ENCODE measurements at places on chromosomes 2 and 18.

- H3K27me3 ChIP-seq: no peaks in the 10 kb centered on the region
- H3K4me1 ChIP-seq: no peaks in the 10 kb centered on the region
- no peaks in the 10 kb centered on the region for H3K36me3 ChIP-seq
- DNase-seq: no peak
- no peak overlapping the region for H3K4me3 ChIP-seq
Observed at GRCh38 chr18:33741760-33742159, 163.7 kb downstream of the ASXL3 start.

GRCh38 chr2:152875701-152876695 lies 157.6 kb downstream of the ARL6IP6 start:
- H3K4me1 ChIP-seq: no peaks in the 10 kb centered on the region
- H3K27ac ChIP-seq: no peak overlapping the region
- no peaks in the 10 kb centered on the region for H3K27me3 ChIP-seq
- H3K36me3 ChIP-seq: no peaks in the 10 kb centered on the region
- no peak overlapping the region for H3K4me3 ChIP-seq

GRCh38 chr2:220445429-220446105 lies 818.1 kb downstream of the SLC4A3 start:
- H3K36me3 ChIP-seq: no peaks in the 10 kb centered on the region
- H3K4me3 ChIP-seq: no peak overlapping the region
- DNase-seq: no peak
- H3K27ac ChIP-seq: no peak overlapping the region

DNA sequence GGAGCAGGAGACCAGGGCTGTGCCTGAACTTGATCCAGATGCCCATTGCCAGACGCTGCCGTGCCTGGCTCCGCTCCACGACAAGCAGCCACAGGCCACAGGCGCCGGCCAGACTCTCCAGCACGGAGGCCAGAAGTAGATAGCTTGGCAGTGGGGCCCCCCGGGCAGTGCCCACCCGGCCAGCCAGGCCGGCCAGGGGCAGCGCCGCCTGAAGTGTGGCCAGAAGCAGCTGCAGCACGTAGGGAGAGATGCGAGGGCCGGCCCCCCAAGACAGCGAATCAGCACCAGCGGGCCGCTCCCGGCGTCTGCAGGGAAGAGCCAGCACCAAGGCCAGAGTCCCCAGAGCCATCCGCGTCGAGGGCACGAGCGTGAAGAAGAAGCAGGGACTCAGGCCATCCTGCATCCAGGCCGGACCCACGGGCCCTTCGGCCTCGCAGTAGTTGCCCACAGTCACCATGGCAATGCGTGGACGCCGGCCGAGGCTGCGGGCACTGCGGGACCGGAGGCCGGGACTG lies 484 bp downstream of the ABCB6 start:
- peaks cover 5% of the 10 kb centered on the region for H3K36me3 ChIP-seq
- peak overlapping the region; percentile 51 for H3K4me3 ChIP-seq

- no peak for DNase-seq
- peaks cover 48% of the 10 kb centered on the region for H3K36me3 ChIP-seq
- no peaks in the 10 kb centered on the region for H3K27me3 ChIP-seq
- H3K4me3 ChIP-seq: no peak overlapping the region
- H3K4me1 ChIP-seq: peaks cover 6% of the 10 kb centered on the region
- no peak overlapping the region for H3K27ac ChIP-seq
Observed at GRCh38 chr2:39007875-39008504, 112.9 kb downstream of the SOS1 start.

- peaks cover 6% of the 10 kb centered on the region for H3K36me3 ChIP-seq
- H3K27ac ChIP-seq: no peak overlapping the region
- peaks cover 9% of the 10 kb centered on the region for H3K4me1 ChIP-seq
- DNase-seq: no peak
- H3K4me3 ChIP-seq: no peak overlapping the region
- H3K27me3 ChIP-seq: no peaks in the 10 kb centered on the region
Observed at GRCh38 chr2:27065128-27065527, 6.3 kb downstream of the OST4 start.

DNA sequence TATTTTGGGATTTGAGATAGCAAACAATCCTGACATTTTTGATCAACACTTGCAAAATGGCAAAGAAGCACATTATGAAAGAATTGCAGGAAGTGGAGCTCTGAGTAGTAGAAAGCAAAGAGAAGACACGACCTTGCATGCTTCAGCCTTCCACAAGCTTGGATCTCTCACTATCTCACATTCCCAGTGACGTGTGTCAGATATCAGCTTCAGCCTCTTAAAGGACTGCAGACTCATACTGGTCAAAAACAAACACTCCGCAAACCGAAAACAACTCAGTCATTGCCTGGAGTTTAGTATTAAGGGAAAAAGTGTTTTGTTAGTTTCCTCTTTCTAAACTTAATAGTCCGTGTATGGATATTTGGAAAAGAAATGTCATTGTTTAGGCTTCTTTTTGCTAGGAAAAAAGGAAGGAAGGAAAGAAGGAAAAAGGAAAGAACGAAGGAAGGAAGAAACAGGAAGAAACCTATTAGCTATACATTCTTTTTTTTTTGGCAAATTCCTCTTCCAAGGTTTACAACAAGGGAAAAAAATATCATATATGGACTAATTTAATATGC lies 32.6 kb upstream of the SLC40A1 start:
- DNase-seq: no peak
- no peak overlapping the region for H3K4me3 ChIP-seq
- H3K27ac ChIP-seq: no peak overlapping the region
- H3K27me3 ChIP-seq: peaks cover 4% of the 10 kb centered on the region
- H3K4me1 ChIP-seq: no peaks in the 10 kb centered on the region

GRCh38 chr2:26579025-26579722 lies 62.0 kb downstream of the CIB4 start:
- H3K27me3 ChIP-seq: no peaks in the 10 kb centered on the region
- no peak overlapping the region for H3K4me3 ChIP-seq
- DNase-seq: no peak

DNA sequence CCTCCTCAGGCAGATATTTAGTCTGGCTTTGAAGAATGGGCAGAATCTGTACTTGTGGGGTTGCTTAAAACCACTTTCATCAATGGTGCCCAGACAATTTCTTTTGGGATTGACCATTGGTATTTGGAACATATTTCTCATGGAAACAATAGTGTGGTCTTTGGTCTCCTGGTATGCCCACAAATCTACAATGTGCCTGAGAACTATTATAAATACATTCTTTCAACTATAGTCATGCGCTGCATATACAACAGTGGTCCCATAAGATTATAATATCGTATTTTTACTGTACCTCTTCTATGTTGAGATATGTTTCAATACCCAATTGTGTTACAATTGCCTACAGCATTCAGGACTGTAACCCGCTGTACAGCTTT lies 34.8 kb upstream of the PPP4R1 start:
- no peak overlapping the region for H3K4me3 ChIP-seq
- no peaks in the 10 kb centered on the region for H3K27me3 ChIP-seq
- H3K36me3 ChIP-seq: no peaks in the 10 kb centered on the region
- no peak for DNase-seq
- H3K27ac ChIP-seq: no peak overlapping the region

DNA sequence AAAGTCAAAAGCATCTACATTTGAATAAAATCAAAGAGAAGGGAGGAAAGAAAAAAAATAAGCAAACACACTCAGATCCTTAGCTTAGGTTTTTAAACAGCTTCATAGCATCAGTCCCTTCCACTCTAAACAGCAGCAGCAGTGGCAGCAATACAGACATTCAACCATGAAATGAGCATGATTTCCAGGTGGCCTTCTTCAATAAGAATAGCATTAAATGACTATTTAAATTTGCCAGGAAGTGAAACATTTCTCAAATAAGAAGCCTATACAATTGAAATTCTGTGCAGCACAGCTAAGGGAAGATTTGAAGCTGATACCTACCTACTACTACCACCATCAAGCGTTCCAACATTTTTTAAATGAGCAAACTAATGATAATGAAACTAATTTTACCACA lies 138.1 kb upstream of the REG3G start:
- H3K4me1 ChIP-seq: no peaks in the 10 kb centered on the region
- H3K27ac ChIP-seq: no peak overlapping the region
- H3K4me3 ChIP-seq: no peak overlapping the region
- H3K27me3 ChIP-seq: no peaks in the 10 kb centered on the region
- DNase-seq: no peak
- no peaks in the 10 kb centered on the region for H3K36me3 ChIP-seq

DNA sequence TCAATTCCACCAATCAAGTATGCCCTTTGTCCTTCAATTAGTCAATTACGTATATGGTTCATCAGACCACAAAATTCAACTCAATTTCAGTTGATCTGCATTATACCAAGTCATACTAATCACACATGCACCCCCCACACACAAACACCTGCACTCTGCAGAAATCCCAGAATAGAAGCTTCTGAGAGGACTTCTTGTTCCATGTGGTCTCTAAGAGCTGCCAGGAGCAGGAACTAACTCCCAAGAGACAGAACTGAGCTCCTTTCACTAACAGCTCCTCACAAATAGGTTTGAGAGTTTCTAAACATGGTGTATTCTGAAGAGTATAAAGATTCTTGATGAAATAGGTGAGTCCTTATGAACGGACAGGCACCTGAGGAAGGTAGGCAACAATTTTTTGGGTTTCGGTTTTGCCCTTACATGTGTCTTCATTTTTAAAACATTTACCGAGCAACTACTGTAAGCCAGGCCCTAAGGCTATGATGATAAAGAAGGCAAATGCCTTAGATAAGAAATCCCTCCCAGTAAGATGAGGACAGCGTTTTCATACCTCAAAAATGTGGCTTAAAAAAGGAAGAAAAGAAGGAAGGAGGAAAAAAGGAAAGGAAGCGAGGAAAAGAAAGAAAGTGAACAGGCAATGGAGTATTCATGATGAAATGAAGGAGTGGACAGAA lies 183.1 kb downstream of the PID1 start:
- H3K4me3 ChIP-seq: no peak overlapping the region
- H3K27me3 ChIP-seq: no peaks in the 10 kb centered on the region
- H3K27ac ChIP-seq: no peak overlapping the region
- H3K36me3 ChIP-seq: no peaks in the 10 kb centered on the region

GRCh38 chr2:70947556-70948184 lies 12.0 kb downstream of the ATP6V1B1 start:
- peaks cover 13% of the 10 kb centered on the region for H3K4me1 ChIP-seq
- H3K36me3 ChIP-seq: no peaks in the 10 kb centered on the region
- H3K27ac ChIP-seq: no peak overlapping the region
- DNase-seq: no peak

DNA sequence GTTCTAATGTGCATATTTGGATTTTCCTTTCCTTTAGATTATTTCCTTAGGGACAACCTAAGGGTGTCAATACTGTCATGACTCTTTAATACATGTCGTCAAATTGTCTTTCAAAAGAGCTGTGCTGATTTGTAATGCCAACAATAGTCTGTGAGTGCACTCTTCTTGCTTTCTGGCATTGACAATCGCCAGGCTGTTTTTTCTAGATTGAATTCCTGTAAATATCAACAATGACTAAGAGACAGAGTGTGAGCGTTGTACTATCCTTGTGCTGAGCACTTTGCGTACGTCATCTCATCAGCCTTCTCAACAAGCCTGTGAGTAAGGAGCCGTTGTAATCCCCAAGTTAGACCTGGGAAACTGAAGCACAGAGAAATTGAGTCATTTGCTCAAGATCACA lies 96.0 kb downstream of the ACOXL start:
- H3K4me1 ChIP-seq: no peaks in the 10 kb centered on the region
- H3K4me3 ChIP-seq: no peak overlapping the region
- no peak overlapping the region for H3K27ac ChIP-seq
- no peak for DNase-seq

DNA sequence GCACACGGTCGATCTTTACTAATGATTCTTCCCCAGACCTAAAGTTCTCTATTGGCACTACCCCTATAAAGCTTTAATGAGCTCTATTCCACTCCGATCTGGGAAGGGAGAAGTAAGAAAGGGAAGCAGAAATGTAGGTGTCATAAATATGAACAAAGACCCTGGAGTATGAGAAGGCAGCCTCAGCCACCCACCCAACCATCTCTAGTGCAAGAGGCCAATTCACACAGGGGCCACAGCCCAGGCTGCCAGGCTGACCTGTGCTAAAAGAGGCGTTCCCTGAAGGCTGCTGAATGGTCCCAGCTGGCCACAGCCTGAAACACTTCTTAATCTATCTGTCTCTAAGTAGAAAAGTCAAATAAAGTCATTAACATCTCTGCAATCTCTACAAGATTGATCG lies 60.1 kb upstream of the ACTR3 start:
- DNase-seq: no peak
- H3K36me3 ChIP-seq: no peaks in the 10 kb centered on the region
- H3K4me1 ChIP-seq: peaks cover 5% of the 10 kb centered on the region
- H3K27me3 ChIP-seq: no peaks in the 10 kb centered on the region
- no peak overlapping the region for H3K27ac ChIP-seq

- DNase-seq: no peak
- peak overlapping the region; percentile 88 for H3K4me3 ChIP-seq
- H3K27ac ChIP-seq: no peak overlapping the region
- no peaks in the 10 kb centered on the region for H3K27me3 ChIP-seq
- peaks cover 34% of the 10 kb centered on the region for H3K4me1 ChIP-seq
- peaks cover 19% of the 10 kb centered on the region for H3K36me3 ChIP-seq
Observed at GRCh38 chr2:61535449-61535848, 2.7 kb downstream of the XPO1 start.

DNA sequence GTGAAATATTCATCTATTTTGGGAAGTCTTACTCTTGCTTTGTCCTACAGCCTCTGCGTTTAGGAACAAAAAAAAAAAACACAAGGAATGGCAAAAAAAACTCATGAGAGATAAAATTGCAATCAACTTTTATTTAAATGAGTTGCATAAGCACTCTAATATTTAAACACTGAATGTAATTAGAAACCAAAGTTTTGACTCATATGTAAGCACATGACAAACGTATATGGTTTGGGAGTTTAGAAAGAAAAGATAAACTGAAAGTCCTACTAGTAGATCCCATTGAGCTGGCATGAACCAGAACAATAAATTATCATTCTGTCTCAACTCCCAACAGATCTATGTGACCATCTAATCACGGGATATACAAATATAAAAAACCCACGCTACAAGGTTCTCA lies 44.8 kb downstream of the REV1 start:
- no peaks in the 10 kb centered on the region for H3K36me3 ChIP-seq
- H3K27ac ChIP-seq: no peak overlapping the region
- no peak for DNase-seq
- H3K4me1 ChIP-seq: no peaks in the 10 kb centered on the region
- no peak overlapping the region for H3K4me3 ChIP-seq
- no peaks in the 10 kb centered on the region for H3K27me3 ChIP-seq

DNA sequence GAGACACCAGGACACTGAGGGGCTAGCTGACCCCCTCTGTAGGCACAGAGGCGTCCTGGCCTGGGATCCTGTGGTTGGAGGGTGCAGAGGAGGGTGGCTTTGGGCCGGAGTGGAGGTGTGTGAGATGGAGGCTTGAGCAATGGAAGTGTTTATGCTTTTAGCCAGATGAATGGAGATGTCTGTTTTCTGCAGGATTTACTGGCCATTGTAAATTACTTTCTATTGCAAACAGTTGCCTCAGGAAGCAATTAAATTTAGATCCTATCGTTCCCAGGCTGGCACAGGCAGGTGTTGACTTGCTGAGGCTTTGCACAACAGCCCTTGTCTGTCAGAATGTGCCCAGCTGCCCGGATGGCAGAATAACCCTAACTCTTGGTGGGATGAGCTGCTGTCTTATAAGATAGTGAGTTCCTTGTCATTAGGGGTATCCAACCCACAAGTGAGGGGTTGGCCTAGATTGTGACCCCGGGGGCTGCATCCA lies 1.8 kb upstream of the ARID5A start:
- no peak overlapping the region for H3K27ac ChIP-seq
- H3K4me3 ChIP-seq: no peak overlapping the region
- no peaks in the 10 kb centered on the region for H3K27me3 ChIP-seq
- no peaks in the 10 kb centered on the region for H3K36me3 ChIP-seq
- DNase-seq: no peak

- peaks cover 12% of the 10 kb centered on the region for H3K4me1 ChIP-seq
- H3K36me3 ChIP-seq: no peaks in the 10 kb centered on the region
- H3K27ac ChIP-seq: peak overlapping the region; percentile 58
- peak; percentile 87 for DNase-seq
- H3K4me3 ChIP-seq: peak overlapping the region; percentile 84
Observed at GRCh38 chr2:24083567-24084385, 858 bp downstream of the TP53I3 start.
